ENCODE measurements at places on chromosomes 12 and 14.

GRCh38 chr12:94704452-94705306, 54.3 kb upstream of the TMCC3 start:
- DNase-seq = peak; percentile 32

- DNase-seq = no peak
These were observed 55.3 kb downstream of the VCPKMT start for GRCh38 chr14:50060871-50061663.

DNA sequence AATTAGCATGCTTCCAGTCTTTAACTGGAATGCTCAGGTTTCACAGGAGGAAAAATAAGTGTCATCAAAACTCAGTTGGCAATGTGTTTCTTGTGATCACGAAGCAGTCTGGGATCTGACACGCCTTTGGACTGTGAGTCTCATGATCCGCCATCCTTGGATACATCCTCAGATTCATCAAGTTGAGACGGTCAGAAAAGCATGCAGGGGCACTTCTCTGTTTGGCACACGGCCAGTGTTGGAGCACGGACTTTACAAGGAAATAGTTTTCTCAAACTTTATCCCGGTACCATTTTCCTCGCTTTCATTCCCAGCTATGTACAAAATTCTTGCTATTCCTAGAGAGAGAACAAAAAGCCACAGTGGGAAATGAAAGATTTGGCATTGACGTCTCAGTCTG, 88.4 kb upstream of the PARP11 start:
- no peak for DNase-seq

DNA sequence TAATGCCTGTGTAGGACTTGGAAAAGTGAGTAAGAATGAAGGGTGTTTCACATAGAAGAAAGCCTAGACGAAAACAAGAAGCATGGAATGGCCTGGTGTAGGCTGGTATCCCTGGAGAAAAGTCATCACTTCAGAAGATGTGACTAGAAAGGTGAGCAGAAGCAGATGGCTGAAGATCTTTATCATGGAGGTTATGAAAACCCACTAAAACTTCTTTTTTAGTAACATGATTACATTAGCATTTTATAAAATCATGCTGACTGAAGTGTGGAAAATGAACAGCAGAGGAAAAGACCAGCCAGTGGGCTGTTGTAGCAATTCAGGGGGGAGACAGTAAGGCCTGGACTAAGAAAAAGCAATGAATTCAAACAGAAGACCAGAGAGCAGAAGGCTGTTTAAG, 114.5 kb upstream of the G2E3 start:
- no peak for DNase-seq

DNA sequence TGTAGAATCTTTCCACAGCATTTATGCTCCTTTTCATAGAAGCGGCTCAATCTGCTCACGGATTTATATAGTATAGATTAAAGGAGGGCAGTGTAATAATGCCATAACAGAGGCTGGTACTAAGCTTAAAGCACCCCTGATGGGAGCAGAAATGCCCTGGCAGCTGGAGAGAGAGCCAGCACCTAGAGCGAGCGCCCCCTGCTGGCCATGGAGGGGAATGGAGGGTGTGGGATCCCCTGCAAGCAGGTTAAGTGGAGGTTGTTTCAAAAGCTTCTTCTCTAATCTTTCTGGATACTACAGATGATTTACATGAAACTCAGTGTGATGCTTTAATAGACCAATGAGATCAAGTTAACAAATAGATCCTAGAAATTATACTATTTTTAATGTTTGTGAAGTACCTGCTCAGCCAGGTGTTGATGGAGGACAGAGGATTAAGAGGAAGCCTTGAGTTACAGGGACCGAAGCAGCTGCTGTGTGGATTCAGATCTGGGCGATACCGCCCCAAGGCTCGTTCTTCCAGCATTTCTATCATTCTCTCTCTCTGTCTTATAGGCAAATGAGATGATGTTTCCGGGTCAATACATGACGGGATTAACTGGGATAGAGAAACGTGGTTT, 1519.3 kb upstream of the TMEM132C start:
- peak; percentile 15 for DNase-seq
